ENCODE measurements at places on chromosomes 2 and 18.

DNA sequence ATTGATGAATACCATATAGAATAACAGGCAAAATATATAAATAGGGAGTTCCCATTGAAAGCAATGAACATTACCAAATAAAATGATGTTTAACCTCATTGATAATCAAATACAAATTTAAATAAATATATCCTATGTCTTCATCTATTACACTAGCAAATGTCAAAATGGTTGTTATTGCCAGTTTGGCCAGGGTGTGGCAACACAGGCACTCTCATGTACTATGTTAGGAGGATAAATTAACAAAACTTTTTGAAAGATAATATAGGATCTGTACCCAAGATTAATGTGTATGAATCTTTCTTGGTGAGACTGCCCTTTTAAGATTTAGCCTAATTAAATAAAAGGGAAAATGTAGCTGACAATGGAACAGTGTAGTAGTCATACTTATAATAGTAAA lies 659.3 kb downstream of the ERBB4 start:
- DNase-seq: no peak

GRCh38 chr2:215367662-215368492 lies 56.0 kb downstream of the ATIC start:
- DNase-seq: no peak

DNA sequence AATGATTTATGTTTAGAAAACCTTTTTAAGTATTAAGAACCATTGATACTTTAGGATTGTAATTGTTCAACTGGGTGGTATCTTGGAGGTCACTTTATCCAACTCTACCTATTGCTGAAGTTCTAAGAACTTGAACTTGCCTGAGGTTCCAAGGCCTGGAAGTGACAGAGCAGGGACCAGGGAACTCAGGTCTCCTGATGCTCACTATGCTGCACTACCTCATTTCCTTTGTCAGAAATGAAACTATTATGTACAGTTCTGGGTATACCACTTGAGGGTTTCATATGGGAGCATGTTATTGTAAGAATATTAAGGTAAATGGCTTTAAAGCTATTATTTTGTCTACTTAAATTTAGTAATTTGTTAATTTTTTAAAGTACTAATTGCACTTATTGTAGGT lies 3.0 kb downstream of the MBD5 start:
- no peak for DNase-seq

GRCh38 chr2:168685600-168686451 lies 116.6 kb upstream of the NOSTRIN start:
- no peak for DNase-seq

DNA sequence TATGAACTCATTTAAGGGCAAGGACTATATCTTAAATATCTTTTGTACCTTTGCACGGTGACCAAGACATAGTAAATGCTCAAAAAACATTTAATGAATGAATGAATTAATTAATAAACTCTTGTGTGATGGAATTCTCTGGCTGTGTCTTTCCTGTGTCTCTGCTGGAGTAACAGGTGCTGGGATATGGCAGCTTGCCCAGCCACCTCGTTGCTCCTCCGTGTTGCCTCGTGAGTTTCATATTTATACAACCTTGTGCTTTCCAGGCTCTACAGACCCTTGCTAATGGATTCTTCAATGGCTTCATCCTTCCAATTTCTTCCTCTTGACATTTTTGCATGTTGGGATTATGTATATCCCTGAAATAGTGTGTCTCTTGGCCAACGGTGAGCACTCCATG lies 30.4 kb downstream of the CTAGE1 start:
- no peak for DNase-seq

GRCh38 chr18:32386471-32386870 lies 84.2 kb downstream of the GAREM1 start:
- no peak for DNase-seq

- no peak for DNase-seq
These were observed 428.2 kb upstream of the KCNH7 start for GRCh38 chr2:163266772-163267171.

GRCh38 chr18:9741793-9742523 lies 33.9 kb downstream of the RAB31 start:
- DNase-seq: no peak

GRCh38 chr2:223488814-223489213 lies 113.3 kb downstream of the SCG2 start:
- no peak for DNase-seq

GRCh38 chr2:85734015-85734414 lies 19.8 kb upstream of the ATOH8 start:
- DNase-seq: no peak

- no peak for DNase-seq
These were observed 23.3 kb upstream of the ARPC2 start for GRCh38 chr2:218193701-218194100.

DNA sequence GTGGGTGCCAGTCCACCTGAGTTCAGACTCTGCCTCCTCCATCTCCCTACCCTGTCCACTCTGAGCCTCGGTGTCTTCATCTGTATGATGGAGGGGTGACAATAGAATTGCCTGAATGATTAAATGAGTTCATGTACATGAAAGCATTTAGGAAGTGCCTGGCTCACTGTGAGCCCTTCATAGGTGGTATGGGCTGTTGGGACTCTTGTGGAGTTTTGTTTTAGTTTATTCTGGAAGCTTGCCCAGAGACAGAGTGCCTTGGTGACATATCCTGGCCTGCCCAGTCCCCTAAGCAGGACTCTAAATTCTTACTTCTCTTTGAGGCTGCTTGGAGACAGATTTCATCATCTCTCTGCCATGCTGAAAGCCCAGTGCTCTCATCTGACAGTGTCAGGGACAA lies 24.5 kb upstream of the GIGYF2 start:
- DNase-seq: no peak

GRCh38 chr2:232008907-232009638 lies 47.6 kb downstream of the DIS3L2 start:
- no peak for DNase-seq

DNA sequence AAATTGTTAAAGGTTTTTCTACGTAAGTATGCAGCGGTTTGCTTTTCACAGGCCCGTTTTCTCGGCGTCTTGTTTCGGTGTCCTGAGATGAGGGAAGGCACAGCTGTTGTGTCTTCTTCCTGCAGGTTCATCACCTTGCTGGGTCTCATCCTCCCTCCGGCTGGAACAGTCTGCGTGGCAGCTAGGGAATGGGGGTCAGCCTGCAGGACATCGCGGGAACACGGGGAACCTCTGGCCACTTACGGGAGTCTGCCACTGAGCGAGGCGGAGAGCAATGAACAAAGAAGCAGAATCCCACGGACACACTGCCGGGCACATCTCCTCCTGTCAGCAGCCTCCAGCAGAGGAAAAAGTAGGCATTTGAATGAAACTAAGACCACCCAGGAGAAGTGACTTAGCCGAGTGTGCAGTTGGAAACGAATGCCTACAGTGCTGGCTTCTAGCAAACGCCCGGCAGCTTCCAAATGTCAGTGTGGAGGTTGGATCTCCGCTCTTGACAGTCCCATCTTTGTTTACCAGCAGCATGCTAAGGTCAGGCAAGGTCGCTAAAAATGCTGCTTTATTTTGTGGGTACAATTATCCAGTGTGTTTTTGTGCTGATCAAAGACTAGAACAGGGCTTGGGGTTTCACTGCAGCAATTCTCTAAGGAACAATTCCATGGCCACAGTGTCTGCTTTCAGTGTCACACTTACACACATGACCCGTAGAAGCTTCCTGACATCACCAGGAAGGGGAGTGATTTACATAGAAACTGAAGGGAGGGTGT lies 109.8 kb upstream of the SEC11C start:
- no peak for DNase-seq

DNA sequence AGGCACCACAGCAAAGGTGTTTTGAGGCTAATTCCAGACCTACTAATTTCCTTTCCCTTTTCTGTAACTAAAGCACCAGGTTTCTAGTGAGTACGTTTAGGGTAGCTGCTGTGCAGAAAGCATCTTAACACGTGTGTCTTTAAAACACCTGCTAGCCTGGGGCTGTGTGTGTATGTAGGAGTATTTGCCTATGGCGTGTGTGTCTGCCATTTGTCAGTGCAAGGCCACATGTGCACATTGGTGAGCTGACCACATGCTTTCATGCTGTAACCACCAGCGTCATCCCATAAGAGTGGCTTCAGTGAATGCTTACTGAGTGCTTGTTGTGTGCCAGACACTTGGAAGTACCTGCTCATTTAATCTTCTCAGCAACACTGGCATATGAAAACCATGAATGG lies 241.6 kb downstream of the SEPTIN10 start:
- no peak for DNase-seq

- no peak for DNase-seq
These were observed 239.0 kb upstream of the CXCR4 start for GRCh38 chr2:136357007-136357380.

DNA sequence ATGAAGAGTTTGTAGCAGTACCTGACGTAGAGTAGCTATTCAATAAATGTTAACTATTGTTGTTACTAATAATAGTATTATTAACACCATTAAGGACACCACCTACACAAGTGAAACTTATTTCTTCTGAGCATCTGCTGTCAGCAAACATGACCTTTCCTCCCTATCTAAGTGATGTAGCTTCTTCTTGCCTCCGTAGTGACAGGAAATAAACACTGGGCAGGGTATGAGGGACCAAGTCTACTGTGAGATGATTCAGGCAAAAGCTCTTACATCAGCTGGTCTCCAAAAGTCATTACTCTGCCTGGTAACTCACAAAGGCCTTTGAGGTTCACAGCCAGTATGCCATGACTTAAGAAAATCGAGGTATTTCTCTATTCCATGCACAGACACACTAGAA lies 750.5 kb downstream of the CPS1 start:
- DNase-seq: no peak

DNA sequence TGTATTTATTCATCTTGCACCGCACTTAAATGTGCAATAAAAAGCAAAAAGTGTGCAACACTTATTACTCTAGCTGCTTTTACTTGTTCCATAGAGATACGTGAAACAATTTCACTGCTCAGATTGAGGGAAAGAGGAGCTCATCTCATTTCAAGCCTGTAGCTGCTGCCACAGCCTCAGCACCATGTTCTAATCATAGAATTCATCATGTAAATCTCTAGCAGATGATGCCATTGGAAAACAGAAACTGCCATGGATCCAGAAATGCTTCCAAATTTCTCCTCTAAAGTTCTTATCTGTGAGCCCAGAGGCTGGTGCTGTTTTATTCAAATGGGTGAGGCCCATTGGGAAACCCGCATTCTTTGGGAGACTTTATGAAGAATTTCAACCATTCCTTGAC lies 2.0 kb downstream of the CDC42EP3 start:
- no peak for DNase-seq

- DNase-seq: no peak
These were observed 19.6 kb upstream of the SEH1L start for GRCh38 chr18:12928206-12928605.

DNA sequence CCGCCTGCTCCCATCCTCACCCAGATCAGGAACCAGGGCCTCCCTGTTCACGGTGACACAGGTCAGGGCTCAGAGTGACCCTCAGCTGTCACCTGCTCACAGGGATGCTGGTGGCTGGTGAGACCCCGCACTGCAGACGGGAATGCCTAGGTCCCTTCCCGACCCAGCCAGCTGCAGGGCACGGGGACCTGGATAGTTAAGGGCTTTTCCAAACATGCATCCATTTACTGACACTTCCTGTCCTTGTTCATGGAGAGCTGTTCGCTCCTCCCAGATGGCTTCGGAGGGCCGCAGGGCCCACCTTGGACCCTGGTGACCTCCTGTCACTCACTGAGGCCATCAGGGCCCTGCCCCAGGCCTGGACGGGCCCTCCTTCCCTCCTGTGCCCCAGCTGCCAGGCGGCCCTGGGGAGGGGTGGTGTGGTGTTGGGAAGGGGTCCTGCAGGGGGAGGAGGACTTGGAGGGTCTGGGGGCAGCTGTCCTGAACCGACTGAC lies 31.7 kb downstream of the GPC1 start:
- DNase-seq: no peak

DNA sequence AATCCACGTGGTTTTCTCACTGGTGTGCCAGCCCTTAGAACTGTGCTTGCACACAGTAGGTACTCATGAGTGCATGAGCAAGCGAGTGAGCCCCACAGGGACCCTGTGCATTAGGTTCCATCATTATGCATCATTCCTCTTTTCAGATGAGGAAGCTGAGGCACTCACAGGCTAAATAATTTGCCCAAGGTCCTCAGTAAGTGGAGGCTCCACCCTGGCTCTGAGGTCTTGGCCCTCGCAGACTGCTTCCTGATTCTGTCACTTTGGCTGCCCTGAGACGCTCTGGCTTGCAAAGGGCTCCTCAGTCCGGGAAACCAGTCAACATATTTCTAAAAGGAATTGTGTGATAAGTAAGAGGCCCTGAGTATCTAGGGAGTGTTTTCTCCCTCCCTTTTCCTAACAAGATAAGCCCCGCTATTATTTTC lies 71.7 kb downstream of the IL1R2 start:
- DNase-seq: peak; percentile 84

DNA sequence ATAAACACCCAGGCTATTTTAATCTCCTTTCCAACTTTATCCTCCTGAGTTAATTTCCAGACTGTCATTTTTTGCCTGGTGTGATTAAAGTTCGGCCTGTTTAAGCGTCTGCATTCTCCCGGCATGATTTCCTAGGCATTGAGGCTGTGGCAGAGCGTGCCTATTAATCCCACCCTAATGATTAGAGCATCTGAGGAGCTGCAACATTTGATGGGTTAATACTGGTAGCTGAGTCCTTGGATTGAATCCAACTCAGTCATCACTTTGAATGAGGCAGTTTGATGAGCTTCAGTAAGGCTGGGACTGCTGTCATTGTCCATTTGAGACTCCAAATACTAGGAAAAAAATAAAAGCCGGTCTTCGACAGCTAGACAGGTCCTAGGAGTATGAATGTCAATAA lies 882.5 kb downstream of the SLC4A3 start:
- DNase-seq: no peak

- DNase-seq: peak; percentile 52
These were observed 13.9 kb downstream of the HDAC4 start for GRCh38 chr2:239386872-239387445.

- DNase-seq: no peak
These were observed 56.9 kb downstream of the SLC38A11 start for GRCh38 chr2:164898475-164898874.

- DNase-seq: no peak
These were observed 71.8 kb upstream of the LTBP1 start for GRCh38 chr2:32874931-32875330.

DNA sequence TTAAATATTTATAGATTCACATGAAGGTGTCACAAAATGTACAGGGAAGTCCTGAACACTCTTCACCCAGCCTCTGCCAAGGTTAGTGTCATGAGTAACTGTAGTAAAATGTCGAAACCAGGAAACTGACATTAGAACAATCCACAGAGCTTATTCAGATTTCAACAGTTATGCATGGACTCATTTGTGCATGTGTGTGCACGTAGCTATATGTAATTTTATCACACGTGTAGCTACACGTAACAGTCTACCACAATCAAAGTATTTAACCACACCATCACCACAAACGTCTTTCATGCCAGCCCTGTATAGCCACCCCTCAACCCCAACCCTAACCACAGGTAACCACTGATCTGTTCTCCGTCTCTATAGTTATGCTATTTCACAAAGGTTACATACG lies 211.7 kb upstream of the REV1 start:
- DNase-seq: no peak

DNA sequence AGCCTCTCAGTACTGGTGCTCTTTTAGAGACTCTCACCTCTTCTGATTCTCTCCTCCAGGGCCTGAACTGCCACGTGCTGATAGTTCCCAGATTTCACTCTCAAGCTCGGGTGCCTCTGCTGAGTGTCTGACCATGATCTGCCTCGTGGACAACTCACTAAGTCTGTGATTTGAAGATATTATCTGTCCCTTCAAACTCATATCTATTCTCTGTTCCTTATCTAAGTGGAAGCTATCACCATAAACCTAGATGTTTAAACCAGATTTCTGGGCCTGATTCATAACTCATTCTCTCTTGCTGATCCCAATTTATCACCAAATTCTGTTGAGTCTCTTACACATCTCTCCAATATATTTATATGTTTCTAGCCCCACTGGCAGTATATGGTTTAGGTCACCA lies 29.9 kb upstream of the KIDINS220 start:
- no peak for DNase-seq

Data from tibial artery (tissue), 4 donors.